NCI-H2081 (cell line): ENCODE measurements at places on chromosomes 2 and 18.

DNA sequence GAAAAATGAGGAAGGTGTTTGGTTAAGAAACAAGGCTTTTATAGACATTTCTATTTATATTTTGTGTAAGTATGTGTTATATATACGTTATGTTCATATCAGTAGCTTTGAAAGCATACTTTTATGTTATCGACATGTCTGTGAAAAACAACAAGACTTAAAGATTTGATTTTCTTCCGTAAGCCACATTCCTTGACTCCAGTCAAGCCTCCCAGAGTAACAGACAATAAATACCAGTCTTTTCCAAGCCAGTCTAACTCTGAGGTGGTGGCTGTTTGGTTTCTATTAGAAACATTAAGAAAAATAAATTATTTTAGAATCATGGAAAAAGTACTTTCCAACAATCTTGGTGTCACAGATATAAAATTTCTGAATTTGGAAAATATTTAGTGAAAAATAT lies 16.3 kb upstream of the ITGAV start:
- DNase-seq = no peak

- DNase-seq = no peak
These were observed 316 bp downstream of the GRP start for GRCh38 chr18:59220164-59220783.

- no peak for DNase-seq
These were observed 1286.6 kb upstream of the ZEB2 start for GRCh38 chr2:145806546-145806945.

GRCh38 chr2:46854260-46854659 lies 61.3 kb downstream of the MCFD2 start:
- DNase-seq = no peak

GRCh38 chr2:108305901-108306300 lies 17.2 kb downstream of the SULT1C2 start:
- DNase-seq = no peak

- no peak for DNase-seq
These were observed 20.9 kb downstream of the TWIST2 start for GRCh38 chr2:238868616-238869292.

- no peak for DNase-seq
These were observed 44.5 kb downstream of the TMEM131 start for GRCh38 chr2:97951155-97951680.

GRCh38 chr2:59484673-59485072 lies 1068.8 kb downstream of the BCL11A start:
- DNase-seq = no peak

DNA sequence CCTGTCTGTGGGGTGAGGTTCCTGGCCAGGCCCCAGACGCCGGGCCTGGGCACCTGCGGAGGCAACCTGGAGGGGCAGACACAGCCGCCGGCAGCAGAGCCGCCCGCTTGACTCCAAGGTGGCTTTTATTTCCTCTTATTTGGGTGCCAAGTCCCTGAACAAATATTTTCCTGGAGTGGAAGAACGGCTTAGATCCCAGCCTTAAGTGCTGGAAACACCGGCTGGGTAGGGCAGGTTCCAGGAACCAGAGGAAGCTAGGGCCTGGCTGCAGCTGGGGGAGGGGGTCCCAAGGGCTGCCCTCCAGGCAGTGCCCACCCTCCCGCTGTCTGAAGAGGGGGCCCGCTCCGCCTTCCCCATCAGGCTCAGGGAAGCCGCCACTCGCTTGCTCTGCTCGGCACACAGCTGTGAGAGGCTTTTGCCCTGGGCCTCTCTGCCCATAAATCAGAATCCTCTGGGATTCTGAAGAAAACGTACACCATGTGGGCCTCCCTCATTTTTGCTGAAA lies 28.2 kb downstream of the SDC1 start:
- DNase-seq = peak; percentile 50

GRCh38 chr18:37698508-37699040 lies 133.0 kb upstream of the CELF4 start:
- DNase-seq = no peak

- no peak for DNase-seq
These were observed 793.5 kb upstream of the HS6ST1 start for GRCh38 chr2:129112181-129112580.

- DNase-seq = no peak
These were observed 132.4 kb downstream of the ACOXL start for GRCh38 chr2:110864731-110865130.

GRCh38 chr2:70111752-70112591 lies 24.7 kb downstream of the PCBP1 start:
- DNase-seq = no peak
